ENCODE measurements at places on chromosomes 11 and 22. TPM values are rescaled to one million over a fixed set of nuclear protein-coding genes. Genes with fewer than 3 reads are reported as not detected.

GRM5 gene
- 0.05 TPM for total RNA-seq

ZNF202 gene
- 5.7 TPM for total RNA-seq

NLRP14 gene
- total RNA-seq: 0.94 TPM

- H3K4me3 ChIP-seq: no peak overlapping the region
- H3K27ac ChIP-seq: no peak overlapping the region
- no peaks in the 10 kb centered on the region for H3K36me3 ChIP-seq
- H3K4me1 ChIP-seq: peaks cover 3% of the 10 kb centered on the region
- no peaks in the 10 kb centered on the region for H3K27me3 ChIP-seq
Observed at GRCh38 chr22:44676441-44677352, 25.3 kb upstream of the PRR5 start.

- no peaks in the 10 kb centered on the region for H3K36me3 ChIP-seq
- no peaks in the 10 kb centered on the region for H3K4me1 ChIP-seq
- no peak for DNase-seq
- no peak overlapping the region for H3K4me3 ChIP-seq
Observed at GRCh38 chr11:105524286-105524685, 85.6 kb upstream of the GRIA4 start.

Data from thymus (tissue), 14 donors.